Upper lobe of left lung (tissue), 6 donors: ENCODE measurements at places on chromosomes 6 and 20. TPM values are rescaled to one million over a fixed set of nuclear protein-coding genes. Genes with fewer than 3 reads are reported as not detected.

- DNase-seq = peak; percentile 15
Measured at GRCh38 chr20:18005170-18005989, 36.6 kb downstream of the MGME1 start.

DNA sequence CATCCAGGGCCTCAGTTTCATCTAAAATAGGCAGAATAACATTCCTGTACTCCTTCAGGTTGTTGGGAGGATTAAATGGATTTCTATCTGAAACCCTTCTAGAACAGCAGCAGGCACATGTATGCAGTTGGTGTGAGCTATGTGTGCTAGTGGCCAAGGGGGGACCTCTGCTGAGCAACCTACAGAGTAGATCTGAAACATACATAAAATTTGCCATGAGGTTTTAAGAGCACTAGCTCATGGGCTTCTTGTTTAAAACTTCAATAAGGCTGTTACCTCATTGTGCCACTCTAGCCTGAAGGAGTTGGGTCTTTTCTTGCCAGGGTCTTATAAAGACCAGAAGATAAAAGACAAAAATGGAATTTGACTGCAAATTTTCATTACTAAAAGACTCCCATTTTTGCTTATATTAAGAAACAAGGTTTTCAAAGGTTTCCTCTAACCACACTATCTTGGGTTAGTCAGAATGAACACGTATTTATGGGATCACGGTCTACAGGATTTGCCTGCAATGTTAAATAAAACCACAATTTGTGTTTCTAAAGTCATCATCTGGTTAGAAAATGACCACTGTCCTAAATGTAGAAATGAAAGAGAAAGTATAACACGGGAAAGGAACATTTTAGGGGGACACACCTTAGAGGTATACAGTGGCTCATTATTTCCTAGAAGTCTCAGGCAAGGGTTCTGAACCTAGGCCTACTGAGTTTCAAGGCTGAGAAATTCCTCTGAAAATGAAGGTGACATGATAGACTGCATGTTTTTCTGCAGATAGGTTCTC is 144.9 kb upstream of the OLIG3 start:
- no peak for DNase-seq

- DNase-seq = no peak
Measured at GRCh38 chr6:139625081-139625939, 250.9 kb upstream of the CITED2 start.

GRCh38 chr6:52454556-52454955 is 34.4 kb downstream of the EFHC1 start:
- DNase-seq = no peak

- no peak for DNase-seq
Measured at GRCh38 chr6:99241905-99242534, 107.5 kb downstream of the FAXC start.

DNA sequence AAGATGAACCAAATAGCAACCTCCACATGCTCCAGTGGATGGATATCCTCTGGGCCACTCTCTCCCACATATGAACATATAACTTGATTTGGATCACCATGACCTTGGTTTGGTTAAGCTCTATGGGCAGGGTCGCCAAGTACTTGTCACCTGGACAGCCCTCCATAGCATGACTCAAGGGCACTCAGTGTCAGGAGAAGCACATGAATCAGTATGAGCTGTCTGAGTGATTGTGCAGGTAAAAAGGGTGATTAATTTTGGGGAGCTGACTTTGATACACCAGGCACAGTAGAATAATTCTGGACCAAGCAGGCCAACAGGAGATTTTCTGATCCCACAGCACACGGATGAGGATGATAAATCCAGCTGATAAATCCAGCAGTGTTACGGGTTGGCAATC is 74.4 kb downstream of the OPRM1 start:
- no peak for DNase-seq

GRCh38 chr20:36231331-36231730 is 4.9 kb upstream of the AAR2 start:
- no peak for DNase-seq

- DNase-seq = no peak
Measured at GRCh38 chr20:44684047-44684967, 30.9 kb upstream of the CCN5 start.

- DNase-seq = no peak
Measured at GRCh38 chr20:22060610-22061009, 355.1 kb downstream of the PAX1 start.

TRERF1 gene
- total RNA-seq = 5.2 TPM

RIPOR3 gene
- total RNA-seq = 22.2 TPM

ZNF831 gene
- total RNA-seq = 6.2 TPM
